ENCODE measurements at places on chromosomes 13 and 19. TPM values are rescaled to one million over a fixed set of nuclear protein-coding genes. Genes with fewer than 3 reads are reported as not detected.

Gene SYDE1
- total RNA-seq, result 19.4 TPM

Gene MATK
- total RNA-seq, result not detected

Gene CEACAM8
- total RNA-seq, result not detected

Gene WASF3
- total RNA-seq, result 4.3 TPM

Gene SHD
- total RNA-seq, result not detected

Gene GZMM
- total RNA-seq, result not detected

All from IMR-90 (cell line).